Muscle of leg (tissue), 16 donors: ENCODE measurements at places on chromosomes 2 and 18.

GRCh38 chr2:214674278-214674677 lies 135.2 kb downstream of the BARD1 start:
- no peak overlapping the region for H3K4me3 ChIP-seq
- no peaks in the 10 kb centered on the region for H3K4me1 ChIP-seq
- DNase-seq = no peak
- H3K27me3 ChIP-seq = no peaks in the 10 kb centered on the region

- no peak for DNase-seq
- H3K36me3 ChIP-seq = no peaks in the 10 kb centered on the region
- H3K4me3 ChIP-seq = no peak overlapping the region
- no peaks in the 10 kb centered on the region for H3K4me1 ChIP-seq
- no peak overlapping the region for H3K27ac ChIP-seq
- no peaks in the 10 kb centered on the region for H3K27me3 ChIP-seq
Observed at GRCh38 chr2:162734866-162735265, 103.7 kb downstream of the KCNH7 start.

DNA sequence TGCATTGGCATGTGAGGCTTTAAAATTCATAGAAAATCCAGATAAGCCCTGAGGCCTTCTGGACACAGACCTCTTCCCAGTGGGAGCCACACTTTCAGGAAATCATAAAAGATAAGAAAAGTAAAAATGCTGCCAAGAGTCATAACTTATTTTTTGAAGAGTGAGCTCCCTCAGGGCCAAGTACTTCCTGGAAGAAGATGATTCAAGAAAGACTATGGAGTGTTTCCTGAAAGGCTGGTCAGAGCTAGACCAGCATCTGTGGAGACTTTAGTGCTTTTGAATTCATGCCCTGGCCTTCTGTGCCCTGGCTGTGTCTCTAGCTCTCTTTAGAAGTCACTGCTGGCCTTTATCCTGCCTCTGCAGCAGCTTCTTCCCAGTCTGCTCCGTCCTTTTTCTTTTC lies 6.4 kb upstream of the XDH start:
- no peaks in the 10 kb centered on the region for H3K36me3 ChIP-seq
- no peaks in the 10 kb centered on the region for H3K27me3 ChIP-seq
- DNase-seq = peak; percentile 32
- no peaks in the 10 kb centered on the region for H3K4me1 ChIP-seq
- H3K27ac ChIP-seq = no peak overlapping the region
- no peak overlapping the region for H3K4me3 ChIP-seq

DNA sequence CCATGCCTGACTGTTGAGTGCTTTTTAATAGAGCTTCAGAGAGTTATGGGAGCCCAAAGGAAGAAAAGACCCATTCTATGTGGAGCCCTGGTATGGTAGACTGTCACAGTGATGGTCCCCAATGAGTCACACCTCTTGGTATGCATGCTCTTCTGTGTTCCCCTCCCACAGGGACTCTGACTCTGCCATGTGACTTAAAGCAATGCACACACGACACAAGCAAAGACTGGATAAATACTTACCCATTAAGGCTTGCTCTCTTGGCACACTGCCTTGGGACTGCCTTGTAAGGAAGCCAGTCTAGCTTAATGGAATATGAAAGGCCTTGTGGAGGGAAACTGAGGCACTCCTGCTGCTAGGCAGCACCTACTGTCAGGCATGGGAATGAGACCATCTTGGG lies 16.7 kb upstream of the DTNB start:
- H3K4me3 ChIP-seq = no peak overlapping the region
- H3K27me3 ChIP-seq = no peaks in the 10 kb centered on the region
- H3K4me1 ChIP-seq = no peaks in the 10 kb centered on the region
- no peaks in the 10 kb centered on the region for H3K36me3 ChIP-seq
- no peak overlapping the region for H3K27ac ChIP-seq

DNA sequence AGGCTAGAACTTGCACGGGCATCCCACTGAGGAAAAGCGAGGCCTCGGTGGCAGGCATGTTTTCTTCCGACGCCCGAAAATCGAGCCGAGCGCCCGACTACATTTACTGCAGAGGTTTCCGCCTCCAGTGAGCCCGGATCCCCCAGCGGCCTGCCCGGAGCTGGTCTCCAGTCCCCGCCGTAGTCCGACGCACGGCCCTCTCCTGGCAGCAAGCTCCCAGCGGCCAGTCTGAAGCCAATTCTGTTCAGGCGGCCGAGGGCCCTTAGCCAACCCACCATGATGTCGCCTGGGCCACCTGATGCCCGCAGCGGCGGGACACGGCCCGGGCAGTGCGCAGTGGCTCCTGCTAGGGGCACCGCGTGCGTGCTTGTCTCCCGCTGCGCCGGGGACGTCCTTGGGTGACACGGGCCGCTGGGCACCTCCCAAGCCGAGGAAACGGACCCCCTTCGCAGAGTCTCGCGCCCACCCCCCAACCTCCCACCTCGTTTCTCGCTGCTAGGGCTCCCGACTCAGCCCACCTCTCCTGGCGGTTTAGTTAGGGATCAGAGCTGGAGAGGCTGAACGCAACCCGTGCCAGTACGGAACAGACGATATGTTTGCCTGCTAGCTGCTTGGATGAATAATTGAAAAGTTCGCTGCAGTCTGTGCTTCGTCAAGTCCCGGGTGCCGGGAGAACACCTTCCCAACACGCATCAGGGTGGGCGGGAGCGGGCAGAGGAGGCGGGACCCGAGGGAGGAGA lies 5.3 kb downstream of the ONECUT2 start:
- no peak overlapping the region for H3K4me3 ChIP-seq
- peaks cover 26% of the 10 kb centered on the region for H3K4me1 ChIP-seq
- peaks cover 84% of the 10 kb centered on the region for H3K27me3 ChIP-seq
